ENCODE measurements at places on chromosomes 2 and 18.

DNA sequence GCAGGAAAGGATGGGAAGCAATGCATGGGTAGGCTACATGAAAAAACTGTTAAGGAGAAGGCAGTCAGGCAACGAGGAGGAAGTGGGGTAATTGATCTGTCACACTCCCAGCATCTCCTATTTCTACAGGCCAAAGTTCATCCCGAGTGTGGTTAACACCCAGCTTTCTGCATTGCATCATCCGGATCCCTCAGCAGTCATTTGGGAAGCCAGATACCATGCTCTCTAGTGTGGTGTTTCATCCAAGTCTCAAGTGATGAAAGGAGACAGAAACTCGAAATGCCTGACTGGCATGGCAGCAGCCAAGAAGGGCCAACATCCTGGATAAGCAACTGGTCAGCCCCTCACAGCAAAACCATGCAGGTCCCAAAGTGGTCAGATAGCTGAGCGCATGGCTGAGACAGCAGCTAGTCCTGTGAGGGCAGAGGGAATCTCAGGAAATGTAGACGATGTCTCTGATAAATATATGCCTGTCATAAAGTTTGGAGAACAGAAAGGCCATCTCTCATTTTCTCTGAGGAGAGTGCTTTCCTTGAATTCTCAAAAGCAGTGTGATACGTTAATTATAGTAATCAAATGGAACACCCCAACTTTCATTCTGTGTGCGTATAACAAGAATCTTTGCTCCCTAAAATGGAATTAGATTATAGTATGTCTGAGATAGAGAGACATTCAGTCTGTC is 24.8 kb upstream of the HNRNPA3 start:
- DNase-seq, result no peak

DNA sequence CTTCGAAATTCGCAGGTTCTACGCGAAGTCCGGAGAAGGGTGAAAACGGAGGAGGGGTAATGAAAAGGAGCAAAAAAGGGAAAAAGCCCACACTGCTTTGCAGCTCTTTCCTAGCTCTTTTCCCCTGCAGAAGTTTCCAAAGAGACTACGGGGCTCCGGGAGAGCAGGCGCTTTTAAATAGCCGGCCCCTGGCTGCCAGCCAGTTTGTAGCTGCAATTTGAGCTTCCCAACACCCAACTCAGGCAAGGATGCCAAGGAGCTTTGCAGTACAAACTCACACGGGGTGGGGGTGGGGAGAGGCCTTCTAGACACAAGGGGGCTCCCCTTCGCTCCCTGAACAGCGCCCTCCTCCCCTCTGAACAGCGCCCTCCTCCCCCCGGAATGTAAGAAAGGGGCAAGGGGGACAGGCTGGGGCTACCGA is at the start of gene IGFBP5:
Gene IGFBP5 (minus strand): TSS at position 149 of the 421 bp plus-strand sequence. CDS start 774 bp downstream, outside the sequence.
- no peak for DNase-seq

GRCh38 chr2:85584354-85584856 is at the start of gene VAMP5:
VAMP5 (plus strand) TSS chr2:85584431; CDS start chr2:85584491, 60 bp downstream.
- no peak for DNase-seq

- no peak for DNase-seq
These were observed 60.3 kb upstream of the DNAJC10 start for GRCh38 chr2:182655750-182656149.

GRCh38 chr2:70448041-70448440 is 105.6 kb downstream of the TGFA start:
- no peak for DNase-seq

DNA sequence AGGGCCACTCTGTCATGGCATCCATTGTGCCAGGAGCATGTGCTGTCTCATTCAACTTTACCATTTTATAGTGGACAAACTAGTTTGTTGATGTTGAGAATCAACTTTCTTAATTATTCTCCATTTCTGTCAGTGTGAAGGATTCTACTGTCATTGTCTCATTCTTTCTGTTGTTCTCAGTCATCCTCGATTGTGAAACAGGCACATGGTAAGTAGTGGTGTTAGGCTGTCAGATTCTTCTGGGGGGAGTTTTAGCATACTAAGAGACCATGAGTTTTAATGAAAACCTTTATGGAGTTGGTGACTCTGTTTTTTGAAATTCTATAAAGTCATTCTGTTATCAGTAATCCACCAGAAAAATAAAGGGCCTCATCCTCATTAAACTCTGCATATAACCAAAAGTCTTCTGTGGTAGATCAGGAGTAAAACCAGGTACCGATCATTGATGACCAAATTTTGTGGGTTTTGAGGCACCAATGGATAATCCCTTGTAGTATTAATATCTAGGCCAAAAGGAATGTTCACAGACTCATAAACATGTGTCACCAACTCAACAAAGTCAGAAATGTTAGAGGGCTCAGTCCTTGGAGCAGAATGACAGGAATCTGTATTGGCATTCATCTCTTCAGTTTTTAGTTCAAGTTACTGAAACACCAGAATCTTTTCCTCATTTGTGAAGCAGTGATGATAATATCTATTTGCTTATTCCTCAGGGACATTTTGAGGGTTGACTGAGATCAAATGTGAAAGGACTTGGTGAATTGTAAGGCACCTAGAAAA is 73.2 kb downstream of the CERS6 start:
- DNase-seq, result no peak

DNA sequence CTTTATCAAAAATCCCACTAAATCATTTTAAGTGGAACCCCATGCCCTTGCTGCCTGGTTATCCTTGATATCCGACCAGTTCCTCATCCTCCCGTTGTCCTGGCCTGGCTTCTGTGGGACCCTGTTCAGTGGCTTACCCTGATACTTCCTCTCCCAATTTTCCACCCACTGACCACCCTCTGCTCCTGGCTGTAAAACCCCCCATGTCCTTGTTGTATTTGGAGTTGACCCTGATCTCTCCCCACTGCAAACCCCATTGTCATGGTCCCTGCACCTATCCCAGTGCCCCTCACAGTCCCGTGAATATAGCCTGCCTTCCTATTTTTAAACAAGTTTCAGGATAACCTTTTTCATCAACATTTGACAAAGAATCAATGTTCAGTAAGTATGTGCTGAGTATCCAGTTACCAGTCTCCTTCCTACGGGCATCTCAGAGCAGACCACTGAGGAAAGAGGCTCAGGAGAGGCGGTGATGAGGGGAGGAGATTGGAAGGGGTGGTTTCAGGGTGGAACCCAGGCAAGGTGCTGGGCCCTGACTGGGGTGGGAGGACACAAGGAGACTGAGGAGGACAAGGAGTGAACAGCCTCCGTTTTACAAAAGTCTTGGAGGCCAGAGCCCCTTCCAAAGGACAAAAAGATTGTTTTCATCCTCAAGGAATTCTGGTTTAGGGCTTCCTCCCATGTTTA is 131.8 kb downstream of the PXDN start:
- DNase-seq, result no peak

DNA sequence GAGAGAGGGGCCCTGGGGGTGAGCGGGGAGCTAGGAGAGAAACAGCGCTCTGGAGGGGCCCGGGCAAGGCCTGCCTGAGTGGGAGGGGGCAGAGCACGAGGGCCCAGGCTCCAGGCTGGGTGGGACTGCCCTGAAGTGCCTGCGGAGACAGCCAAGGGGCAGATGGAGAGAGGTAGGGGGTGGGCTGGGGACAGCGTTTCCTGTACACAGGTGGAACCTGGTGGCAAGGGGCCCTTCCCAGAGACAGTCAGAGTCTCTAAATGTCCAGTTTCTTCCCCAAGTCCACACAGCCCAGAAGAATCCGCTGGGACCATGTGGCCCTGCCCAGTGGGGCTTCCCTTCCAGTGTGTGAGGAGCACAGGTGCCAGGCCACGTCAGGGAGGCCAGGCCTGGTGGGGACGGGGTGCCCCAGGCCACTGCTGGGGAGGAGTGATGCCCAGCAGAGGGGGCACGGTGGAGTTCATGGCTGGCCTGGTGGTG is 1.7 kb upstream of the GPR35 start:
- DNase-seq, result no peak

GRCh38 chr2:51247252-51247805 is 215.4 kb upstream of the NRXN1 start:
- DNase-seq, result no peak

- no peak for DNase-seq
These were observed 84.5 kb downstream of the LONRF2 start for GRCh38 chr2:100237770-100238169.

- DNase-seq, result peak; percentile 96
These were observed 42.1 kb downstream of the BMP10 start for GRCh38 chr2:68828887-68829708.

DNA sequence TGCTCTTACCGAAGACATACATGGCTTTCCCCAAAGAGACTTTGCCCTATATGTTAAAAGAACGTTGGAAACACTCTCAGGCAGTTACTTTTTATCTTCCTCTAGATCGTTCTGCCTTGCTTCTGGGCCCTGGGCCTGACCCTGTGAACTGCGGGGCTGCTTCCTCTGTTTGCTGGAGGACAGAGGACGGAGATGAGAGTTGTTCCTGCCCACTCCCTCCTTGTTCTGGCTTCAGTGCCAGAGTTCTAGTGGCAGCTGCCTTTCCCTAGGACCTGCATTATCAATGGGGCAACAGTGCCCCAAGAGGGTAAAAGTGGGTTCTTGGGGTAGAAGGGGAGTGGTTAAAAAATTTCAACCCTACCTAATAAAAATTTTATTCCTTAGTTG is 6.5 kb upstream of the FN1 start:
- no peak for DNase-seq

DNA sequence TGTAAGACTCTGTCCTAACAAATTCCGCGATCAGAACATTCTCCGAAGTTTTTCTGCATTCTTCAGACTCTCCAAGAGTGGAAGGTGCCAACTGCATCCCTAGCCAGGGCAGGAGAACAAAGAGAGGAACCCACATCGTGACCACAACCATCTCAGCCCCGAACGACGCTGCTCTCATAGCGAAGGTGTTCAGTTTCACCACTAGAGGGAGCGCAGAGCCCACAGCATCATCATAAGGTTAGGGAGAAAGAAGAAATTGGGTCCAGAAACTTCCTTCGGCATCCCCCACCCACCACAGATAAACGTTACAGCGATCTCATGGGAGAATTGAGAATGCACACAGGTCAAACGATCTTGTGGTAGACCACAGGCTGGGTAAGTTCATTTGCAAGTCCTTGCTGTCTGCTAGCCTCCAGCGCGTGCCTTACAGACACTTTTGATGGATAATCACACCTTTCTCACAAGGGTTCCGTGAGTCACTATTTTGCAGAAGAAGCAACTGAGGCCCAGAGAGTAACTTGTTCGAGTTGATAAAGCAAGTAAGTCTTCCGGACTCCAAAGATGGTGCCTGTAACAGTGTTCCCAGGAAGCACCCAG is 53.7 kb upstream of the ARL4C start:
- peak; percentile 59 for DNase-seq

- no peak for DNase-seq
These were observed 8.1 kb upstream of the MTX2 start for GRCh38 chr2:176261136-176261535.

- DNase-seq, result no peak
These were observed 189.6 kb downstream of the MYCN start for GRCh38 chr2:16129716-16130540.

- no peak for DNase-seq
These were observed 229.7 kb downstream of the EIPR1 start for GRCh38 chr2:3147651-3148530.

DNA sequence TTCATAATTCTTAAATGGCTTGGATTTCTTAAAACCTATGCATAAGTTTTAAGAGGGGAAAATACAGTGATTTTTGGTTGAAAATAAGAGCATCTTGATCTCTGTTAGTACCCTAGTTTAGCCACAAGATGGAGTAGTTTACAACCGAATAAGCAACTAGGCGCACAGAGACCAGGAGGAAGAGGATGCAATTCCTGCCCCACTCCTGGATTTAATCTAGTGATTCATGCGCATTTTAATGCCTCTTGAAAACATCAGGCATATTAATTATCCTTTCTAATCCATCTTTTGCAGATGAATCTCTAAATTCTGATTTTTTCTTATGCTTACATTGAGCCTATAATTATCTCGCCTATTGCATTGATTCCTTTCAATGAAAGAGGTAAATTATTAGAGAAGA is 76.7 kb downstream of the MRPS9 start:
- DNase-seq, result peak; percentile 44

DNA sequence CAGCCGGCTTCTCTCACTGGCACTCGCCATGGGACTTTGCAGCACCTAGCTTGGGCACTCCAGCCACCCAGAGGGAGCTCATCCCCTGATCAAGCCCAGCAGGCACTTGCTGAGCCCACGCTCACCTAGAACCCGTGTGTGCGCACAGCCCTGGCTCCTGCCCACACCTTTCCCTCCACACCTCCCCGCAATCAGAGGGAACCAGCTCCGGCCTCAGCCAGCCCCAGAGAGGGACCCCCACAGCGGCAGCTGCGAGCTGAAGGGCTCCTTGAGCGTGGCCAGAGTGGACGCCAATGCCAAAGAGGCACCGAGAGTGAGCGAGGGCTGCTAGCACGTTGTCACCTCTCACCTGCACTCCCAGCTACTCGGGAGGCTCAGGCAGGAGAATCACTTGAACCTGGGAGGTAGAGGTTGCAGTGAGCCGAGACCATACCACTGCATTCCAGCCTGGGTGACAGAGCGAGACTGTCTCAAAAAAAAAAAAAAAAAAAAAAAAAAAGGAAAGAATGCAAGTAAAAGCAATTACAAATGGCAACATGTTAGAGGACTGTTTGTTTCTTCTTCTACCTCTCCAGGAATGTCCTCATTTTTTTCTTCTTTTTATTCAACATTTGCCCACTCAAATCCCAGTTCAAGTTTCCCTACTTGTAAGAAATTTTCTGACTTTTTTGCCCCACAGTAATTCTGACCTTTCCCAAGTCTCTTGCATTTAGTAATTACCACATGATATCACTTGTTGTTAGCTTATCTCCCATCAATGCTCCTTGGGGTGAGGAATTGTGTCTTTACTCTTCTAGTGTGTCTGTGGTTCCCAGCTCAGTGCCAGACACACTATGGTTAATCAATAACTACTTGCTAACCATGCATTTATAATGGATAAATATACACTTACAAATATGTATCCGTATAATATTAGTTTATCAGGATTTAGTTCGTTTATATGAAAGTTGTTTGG is 40.6 kb upstream of the ST3GAL5 start:
- DNase-seq, result no peak

- DNase-seq, result no peak
These were observed 50.2 kb downstream of the CABYR start for GRCh38 chr18:24189007-24189528.

- DNase-seq, result no peak
These were observed 238.8 kb downstream of the CD226 start for GRCh38 chr18:69708844-69709243.

DNA sequence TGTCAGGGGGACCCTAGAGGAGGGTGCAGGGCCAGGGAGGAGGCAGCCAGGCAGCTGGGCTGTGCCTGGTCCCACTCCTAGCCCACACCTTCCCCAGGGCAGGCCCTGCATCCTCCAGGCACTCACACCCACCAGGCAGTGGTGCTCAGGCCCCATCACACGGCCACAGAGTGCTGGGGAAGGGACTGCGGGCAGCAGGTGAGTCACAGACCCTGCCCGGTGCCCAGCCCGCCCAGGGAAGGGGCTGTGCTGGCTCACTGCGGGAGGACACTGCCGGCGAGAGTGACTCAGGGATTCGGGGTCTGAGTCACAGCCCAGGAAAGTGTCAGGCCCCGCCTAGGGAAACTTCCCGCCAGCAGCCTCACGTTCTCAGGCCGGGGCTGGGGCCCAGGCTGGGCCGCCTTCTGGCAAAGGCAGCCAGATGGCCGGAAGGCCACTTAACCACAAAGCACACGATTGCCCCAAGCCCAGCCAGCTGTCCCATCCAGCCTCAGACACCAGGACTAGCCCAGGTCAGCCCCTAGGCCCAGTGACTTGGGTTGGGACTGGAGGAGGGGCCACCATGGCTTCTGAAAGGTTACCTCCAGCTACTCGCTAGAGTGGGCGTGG is 42.2 kb downstream of the BIN1 start:
- DNase-seq, result peak; percentile 86
